ENCODE measurements at places on chromosomes 7 and 10.

DNA sequence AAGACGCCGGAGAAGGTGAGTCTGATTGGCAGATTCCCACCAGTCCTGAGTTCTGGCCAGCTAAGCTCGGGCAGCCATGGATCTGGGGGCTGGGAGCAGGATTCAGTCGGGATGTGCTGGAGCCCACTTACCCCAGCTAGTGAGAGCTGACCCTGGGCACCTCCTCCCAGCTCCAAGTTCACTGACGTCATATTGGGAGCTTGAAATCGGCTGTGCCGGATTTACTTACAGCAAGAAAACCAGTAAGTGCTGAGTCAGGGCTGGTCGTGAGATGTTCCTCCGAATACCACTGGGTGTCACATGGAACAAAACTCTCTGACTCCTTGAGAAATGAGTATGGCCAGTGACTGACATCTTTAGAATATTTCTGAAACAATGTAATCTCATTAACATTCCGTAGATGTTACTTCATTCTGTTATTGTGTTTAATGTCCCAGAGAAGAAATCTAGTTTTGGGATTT is 621.2 kb downstream of the SDK1 start:
- no peak for DNase-seq

- no peak for DNase-seq
Measured at GRCh38 chr7:136016649-136017395, 39.7 kb upstream of the MTPN start.

DNA sequence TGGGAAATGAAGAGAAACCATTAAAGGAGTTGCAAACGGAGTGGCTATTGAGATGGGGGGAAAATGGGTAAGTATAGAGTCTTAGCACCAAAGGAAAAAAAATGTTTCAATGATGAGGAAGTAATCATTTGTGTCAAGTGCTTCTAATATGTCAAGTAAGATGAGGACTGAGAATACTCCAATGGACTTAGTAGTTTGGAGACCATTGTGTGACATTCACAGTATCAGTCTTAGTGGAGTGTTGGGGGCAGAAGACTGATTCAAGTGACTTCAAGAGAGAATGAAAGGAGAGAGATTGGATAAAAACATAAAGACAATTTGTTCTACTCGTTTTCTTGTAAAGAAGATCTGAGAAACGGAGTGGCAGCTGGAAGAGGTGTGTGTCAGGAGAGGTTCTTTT is 88.6 kb upstream of the ARID5B start:
- no peak for DNase-seq

- no peak for DNase-seq
Measured at GRCh38 chr7:158585721-158586498, 1.7 kb downstream of the PTPRN2 start.

GRCh38 chr10:71985542-71986250 is 21.5 kb downstream of the CHST3 start:
- DNase-seq: no peak

DNA sequence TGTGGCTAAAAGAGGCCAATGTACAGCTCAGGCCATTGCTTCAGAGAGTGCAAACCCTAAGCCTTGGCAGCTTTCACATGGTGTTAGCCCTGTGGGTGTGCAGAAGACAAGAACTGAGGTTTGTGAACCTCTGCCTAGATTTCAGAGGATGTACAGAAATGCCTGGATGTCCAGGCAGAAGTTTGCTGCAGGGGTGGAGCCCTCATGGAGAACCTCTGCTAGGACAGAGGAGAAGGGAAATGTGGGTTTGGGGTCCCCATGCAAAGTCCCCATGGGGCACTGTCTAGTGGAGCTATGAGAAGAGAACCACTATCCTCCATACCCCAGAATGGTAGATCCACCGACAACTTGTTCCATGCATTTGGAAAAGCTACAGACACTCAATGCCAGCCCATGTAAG is 12.4 kb downstream of the SORCS1 start:
- DNase-seq: no peak

GRCh38 chr10:127932521-127933270 is 25.8 kb downstream of the PTPRE start:
- DNase-seq: no peak

GRCh38 chr10:128908099-128908498 is 558.9 kb upstream of the MGMT start:
- DNase-seq: no peak

- no peak for DNase-seq
Measured at GRCh38 chr10:112711366-112711765, 238.7 kb upstream of the TCF7L2 start.

DNA sequence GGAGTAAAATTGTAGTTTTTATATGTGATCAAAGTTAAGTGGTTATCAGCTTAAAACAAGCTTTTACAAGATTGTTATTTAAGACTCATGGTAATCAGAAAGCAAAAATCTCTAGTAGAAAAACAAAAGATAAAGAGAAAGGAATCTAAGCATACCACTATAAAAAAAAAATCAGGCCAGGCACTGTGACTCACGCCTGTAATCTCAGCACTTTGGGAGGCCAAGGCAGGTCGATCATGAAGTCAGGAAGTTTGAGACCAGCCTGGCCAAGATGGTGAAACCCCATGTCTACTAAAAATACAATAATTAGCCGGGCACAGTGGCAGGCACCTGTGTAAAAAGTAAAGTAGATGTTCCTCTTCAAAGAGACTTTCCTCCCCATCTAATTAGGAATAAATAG is 265.9 kb upstream of the NRP1 start:
- no peak for DNase-seq

DNA sequence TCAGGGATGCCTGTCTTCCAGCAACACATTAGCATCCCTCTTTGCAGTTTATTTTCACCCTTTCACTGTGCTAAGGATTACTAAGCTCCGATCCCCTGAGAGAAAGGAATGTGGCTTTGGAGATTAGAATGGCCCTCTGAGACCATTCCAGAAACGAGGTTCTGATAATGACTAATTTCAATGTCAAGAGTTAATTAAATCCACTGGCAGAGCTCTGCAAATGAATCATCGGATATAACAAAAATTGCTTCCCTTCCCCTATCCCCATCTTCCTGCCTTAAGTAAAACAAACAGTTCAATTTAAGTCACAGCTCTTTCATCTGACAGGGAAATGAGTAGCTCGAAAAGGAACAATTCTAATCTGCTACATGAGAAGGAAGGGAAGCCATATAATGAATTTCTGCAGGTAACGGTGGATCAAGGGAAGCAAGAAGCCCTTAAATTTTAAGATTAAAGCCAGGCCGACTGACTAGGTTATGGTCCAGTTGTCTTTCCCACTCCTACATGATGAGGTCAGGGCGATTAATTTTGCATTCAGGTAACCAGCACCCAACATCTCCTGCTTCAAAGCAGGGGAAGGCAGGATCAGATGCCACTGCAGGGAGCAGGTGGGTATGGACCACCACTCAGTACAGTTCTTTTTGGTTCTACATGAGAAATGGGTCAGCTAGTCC is 50.5 kb downstream of the MALSU1 start:
- DNase-seq: no peak

Data from stimulated activated CD8-positive, alpha-beta memory T cell treated with anti-CD3 and anti-CD28 coated beads, Interleukin-15, amount 100 ng/mL, for 24 hours (primary cell).